ENCODE measurements at places on chromosomes 13 and 19.

DNA sequence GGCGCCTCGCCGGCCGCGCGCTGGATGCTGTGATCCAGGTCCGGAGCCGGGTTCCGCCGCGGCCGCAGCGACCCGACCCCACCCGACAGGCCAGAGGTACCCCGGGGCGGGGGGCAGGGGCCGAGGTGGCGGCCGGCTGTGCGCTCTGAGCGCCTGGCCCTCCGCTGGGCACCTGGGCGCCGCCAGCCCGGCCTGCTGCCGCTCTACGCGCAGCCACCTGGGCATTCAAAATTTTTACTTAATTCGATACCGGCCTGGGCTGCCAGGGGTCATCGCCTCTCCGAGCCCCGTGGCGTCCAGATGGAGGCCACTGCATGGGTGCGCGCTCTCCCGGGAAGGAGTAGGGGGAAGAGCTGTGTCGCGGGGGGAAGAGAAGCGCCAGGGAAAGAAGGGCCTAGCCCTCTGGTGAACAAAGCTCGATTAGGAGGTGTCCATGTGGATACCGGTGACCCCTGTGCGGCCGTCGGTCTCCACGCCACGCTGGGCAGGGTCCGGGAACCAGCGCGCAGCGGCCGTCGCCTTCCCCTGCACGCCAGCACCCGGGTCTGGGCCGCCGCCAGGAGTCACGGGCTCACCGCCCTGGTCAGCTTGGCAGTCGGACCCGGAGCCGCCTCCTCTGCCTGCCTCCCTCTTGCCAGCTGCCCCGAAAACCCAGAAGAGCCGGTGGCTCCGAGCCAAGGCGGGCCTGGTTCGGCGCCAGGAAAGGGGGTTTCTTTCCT, 666 bp downstream of the BIVM start:
- DNase-seq: peak; percentile 33

DNA sequence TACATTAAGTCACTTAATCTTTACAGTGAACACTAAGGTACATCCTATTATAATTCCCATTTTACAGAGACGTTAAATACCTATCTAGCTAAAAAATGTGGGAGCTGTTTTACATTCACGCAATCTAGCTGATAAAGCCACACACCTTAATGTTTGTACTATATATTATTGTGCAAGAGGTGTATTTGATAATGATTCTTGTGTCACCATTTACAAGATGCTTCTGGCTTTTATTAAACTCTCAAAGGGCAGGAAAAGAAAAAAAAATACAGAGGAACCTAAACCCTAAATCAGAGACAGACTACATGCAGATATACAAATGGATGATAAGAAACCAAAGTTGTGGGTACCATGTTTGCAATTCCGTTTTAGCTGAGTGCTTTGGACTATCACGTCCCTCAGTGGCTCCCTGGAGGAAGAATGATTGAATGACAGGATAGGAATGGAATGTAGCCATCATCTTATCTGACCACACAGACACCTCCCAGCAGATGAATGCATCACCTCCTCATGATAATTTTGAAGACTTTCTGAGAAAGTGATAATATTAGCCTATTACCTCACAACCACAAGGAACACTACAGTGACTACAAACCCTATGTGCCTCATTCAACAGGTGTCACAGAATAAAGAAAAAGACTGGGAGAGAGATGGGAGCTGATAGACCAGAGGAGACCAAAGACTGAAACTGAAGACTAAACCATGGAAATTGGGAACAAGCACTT, 230.5 kb upstream of the SERP2 start:
- no peak for DNase-seq

GRCh38 chr13:89786531-89786930, 1561.0 kb upstream of the MIR17HG start:
- DNase-seq: no peak

DNA sequence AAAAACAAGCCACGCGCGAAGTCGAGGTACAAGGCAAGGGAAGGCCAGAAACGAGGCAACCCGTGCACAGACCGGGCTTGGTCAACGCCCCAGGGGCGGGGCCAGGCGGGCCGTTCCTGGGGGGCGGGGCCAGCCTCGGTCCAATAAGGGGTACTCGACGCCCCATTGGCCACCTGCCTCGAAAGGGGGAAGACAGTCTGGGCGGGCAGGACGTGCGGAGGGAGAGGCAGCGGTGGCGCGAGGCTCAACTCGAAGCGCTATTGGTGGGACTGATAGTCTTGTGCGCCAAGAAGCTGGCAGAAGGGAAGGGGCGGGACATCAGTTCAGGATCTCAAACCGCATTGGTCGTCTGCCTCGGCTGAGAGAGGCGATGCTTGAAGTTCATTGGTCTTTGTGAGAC, at the start of gene LYPD4:
LYPD4 (minus strand) TSS at position 83 of the 400 bp plus-strand sequence. CDS start 5,398 bp downstream, outside the sequence.
- no peak for DNase-seq

DNA sequence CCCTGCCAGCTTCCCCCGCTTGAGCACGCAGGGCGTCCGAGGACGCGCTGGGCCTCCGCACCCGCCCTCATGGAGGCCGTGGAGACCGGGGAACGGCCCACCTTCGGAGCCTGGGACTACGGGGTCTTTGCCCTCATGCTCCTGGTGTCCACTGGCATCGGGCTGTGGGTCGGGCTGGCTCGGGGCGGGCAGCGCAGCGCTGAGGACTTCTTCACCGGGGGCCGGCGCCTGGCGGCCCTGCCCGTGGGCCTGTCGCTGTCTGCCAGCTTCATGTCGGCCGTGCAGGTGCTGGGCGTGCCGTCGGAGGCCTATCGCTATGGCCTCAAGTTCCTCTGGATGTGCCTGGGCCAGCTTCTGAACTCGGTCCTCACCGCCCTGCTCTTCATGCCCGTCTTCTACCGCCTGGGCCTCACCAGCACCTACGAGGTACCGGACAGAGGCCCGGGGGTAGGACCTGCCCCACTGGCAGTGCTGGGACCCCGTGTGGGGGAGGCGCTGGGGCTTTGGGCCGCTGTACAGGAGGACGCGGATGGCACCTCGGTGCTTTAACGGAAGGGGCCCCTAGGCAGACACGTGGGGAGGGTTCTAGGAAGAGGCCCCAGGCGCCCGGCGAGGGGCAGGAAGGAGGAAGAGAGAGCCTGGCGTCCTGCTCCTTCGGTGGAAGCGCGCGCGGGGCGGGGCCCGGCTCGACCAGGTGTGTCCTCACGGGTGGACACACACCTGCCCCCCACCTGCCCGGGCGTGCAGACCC, 681 bp downstream of the SLC5A5 start:
- no peak for DNase-seq

- DNase-seq: no peak
Observed at GRCh38 chr13:111337206-111337605, 16.8 kb downstream of the TEX29 start.

DNA sequence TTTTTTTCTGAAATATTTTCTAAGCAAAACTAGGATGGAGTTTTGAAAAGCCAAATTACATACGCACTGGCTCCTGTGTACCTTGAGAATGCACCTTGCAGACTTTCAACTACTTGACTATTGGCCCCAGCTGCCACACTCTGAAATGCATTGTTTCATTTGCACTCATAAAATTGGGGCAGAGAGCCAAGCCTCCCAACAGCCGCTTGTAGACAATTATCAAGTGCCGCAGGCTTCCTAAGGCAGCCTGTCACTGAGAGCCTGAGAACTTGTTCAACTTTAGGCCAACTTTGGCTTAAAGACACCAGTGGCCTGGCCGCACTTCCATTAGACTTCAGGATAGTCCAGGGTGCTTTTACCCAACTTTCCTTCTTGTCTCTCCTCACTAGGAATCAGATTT, 115.7 kb upstream of the STARD13 start:
- no peak for DNase-seq

- no peak for DNase-seq
Observed at GRCh38 chr19:34288381-34288780, 34.0 kb downstream of the GARRE1 start.

GRCh38 chr19:1265615-1266128, 3.5 kb upstream of the CIRBP start:
- DNase-seq: no peak

GRCh38 chr19:42488783-42489521, 39.3 kb downstream of the CEACAM1 start:
- no peak for DNase-seq

- DNase-seq: no peak
Observed at GRCh38 chr13:27868641-27869435, 51.0 kb upstream of the PDX1 start.

- no peak for DNase-seq
Observed at GRCh38 chr13:113120300-113121182, 2.1 kb upstream of the F10 start.

DNA sequence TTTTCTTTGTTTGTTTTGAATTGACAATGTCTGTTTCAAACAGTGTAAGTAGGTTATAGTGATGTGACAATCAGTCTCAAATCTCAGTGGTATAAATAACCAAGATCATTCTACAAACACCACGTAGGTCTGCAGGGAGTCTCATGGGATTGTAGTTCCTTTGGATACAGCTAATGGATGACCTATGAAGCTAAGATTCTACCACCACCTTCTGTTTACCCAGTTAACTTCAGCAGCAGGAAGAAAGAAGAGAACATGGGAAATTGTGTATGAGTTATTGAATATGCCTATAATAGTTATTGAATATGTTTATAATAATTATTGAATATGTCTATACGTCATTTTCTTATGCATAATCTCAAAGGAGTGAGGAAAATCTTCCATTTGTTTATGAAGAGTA, 63.9 kb upstream of the SLITRK5 start:
- DNase-seq: no peak

GRCh38 chr13:109055850-109056249, 426.4 kb downstream of the MYO16 start:
- DNase-seq: no peak

DNA sequence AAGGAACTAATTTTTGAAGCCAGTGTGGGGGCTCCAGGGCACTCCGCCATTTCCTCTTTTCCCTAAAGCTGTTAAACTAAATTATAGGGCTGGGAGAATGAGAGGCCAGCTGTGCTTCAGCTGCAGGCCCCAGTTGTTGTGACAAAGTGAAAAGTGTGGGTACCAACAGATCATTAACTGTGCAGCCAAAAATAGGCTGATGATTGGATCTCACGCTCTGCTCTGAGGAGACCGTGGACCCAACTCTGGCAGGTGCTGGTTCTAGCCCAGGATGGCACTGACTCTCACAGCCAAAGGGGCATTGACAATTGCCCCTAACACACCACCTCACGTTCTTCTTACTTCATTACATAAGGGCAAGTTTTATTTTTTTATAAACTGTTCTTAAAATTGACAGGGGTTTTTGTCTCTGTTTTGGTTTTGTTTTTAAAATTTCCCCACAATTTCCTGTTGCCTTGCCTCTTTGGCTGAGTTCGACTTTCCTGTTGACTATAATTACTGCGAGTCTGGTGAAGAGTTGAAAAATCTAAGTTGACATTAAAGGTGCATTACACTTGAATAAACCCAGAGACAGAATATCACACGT, 391.0 kb downstream of the FGF9 start:
- DNase-seq: no peak

- DNase-seq: no peak
Observed at GRCh38 chr19:28887920-28888618, 324.9 kb downstream of the UQCRFS1 start.

- peak; percentile 71 for DNase-seq
Observed at GRCh38 chr19:18708452-18709231, 25.2 kb downstream of the CRTC1 start.

GRCh38 chr19:5642204-5642603, 19.3 kb downstream of the SAFB start:
- DNase-seq: no peak

DNA sequence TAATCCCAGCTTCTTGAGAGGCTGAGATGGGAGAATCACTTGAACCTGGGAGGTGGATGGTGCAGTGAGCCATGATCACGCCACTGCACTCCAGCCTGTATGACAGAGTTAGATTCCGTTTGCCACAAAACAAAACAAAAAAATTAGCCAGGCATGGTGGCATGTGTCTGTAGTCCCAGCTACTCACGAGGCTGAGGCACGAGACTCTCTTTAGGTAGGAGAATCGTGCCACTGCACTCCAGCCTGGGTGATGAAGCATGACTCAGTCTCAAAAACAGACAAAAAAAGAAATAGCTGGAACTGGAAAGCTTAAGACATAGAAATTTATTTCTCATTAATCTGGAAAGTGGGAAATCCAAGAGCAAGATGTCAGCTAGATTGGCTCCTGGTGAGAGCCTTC, 20.2 kb upstream of the ZNF808 start:
- DNase-seq: no peak

GRCh38 chr13:112875627-112876026, 93.4 kb upstream of the MCF2L start:
- DNase-seq: no peak

GRCh38 chr19:16074488-16075365, 1.6 kb upstream of the TPM4 start:
- no peak for DNase-seq

GRCh38 chr13:30159446-30159839, 147.9 kb downstream of the KATNAL1 start:
- DNase-seq: no peak

DNA sequence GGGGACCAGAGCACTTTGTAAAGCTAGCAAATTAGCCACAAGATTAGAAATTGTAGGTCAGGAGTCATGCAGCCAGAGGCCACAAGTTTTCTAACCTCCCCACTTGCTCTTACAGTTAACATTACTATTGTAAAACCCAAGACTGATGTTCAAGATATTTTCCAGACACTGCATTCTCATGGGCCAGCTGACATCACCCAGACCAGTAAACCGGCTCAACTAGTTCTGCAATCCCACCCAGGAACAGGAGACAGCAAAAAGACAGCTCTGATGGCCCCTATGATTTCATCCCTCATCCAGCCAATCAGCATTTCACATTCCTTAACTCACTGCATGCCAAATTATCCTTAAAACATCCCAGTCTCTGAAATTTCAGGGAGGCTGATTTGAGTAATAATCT, 178.5 kb downstream of the PRR20E start:
- no peak for DNase-seq

GRCh38 chr13:83549671-83550070, 332.6 kb downstream of the SLITRK1 start:
- DNase-seq: no peak

GRCh38 chr13:113499936-113500335, 9.4 kb upstream of the DCUN1D2 start:
- DNase-seq: no peak

DNA sequence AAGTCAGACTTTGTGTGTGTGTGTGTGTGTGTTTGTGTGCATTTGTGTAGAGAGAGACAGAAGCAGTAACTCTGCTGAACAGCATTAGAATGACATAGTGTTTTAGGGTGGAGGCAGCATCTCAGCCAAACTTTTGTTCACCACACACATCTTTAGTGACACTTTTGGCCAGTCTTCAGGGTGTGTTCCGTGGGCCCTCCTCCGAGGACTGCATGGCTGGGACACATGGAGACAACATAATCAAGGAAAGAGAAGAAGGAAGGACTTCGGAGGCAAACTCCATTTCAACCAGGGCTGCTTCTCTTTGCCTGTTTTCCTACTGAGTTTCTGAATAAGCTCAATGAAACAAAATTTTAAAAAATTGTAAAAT, 205.1 kb downstream of the LHFPL6 start:
- no peak for DNase-seq

DNA sequence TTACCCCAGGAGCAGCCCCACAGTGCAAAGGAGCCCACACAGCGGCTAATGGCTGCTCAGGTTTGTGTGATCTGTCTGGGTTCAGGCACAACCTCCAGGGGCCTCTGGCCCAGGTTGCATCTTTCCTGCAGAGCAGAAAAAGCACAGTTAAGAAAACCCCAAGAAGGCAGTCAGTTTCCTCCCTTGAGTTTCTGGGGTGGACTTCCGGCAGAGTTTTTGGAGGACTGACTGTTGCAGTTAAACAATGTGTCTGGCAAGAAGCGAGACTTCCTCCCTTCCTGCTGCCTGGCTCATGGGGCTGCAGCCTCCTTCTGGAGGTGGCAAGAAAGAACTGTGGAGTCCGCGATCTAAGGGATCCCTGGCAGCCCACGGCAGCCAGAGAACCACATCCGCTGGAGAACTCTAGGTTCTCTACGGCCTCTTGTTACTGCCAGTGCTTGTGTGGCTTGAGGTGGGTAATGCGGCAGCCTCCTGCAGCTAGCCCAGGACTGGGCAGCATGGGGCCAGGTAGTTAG, 114.4 kb downstream of the ZDHHC20 start:
- no peak for DNase-seq
